PC-3 (cell line): ENCODE measurements at places on chromosomes 16 and 17. TPM values are rescaled to one million over a fixed set of nuclear protein-coding genes. Genes with fewer than 3 reads are reported as not detected.

The OR1A1 gene
- total RNA-seq = not detected in 2 replicates

The OR1F1 gene
- total RNA-seq = not detected in 2 replicates

The TPPP3 gene
- total RNA-seq = not detected in 2 replicates

The KCNG4 gene
- total RNA-seq = 0.04 TPM in 1 of 2 replicates, not detected in the other

The OTOP3 gene
- total RNA-seq = not detected in 2 replicates
